Activated CD4-positive, alpha-beta T cell treated with anti-CD3 and anti-CD28 coated beads, Interleukin-2, amount 50 U/mL, for 24 hours (primary cell): ENCODE measurements at places on chromosomes 4 and X.

GRCh38 chrX:40174854-40175510 is 77.2 kb upstream of the BCOR start:
- no peak for DNase-seq

DNA sequence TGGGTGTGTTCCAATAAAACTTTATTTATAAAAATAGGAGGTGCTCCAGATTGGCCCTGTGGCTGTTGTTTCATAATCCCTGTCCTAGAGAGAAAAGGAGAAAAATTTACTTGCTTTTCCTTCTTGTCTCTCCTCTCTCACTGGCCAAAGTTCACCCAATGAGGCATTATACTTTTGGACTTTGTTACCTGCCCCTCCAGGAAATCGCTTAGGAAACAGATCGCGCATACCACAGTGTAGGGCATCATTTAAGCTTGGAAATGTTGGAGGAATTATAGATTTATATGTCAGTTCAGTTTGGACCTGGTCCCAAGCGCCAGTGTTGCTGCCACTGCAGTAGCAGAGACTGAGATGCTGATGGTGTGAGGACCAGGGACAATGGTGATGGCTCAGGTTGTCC is 337.6 kb upstream of the NR3C2 start:
- DNase-seq = no peak

- DNase-seq = no peak
These were observed 716.1 kb upstream of the INTU start for GRCh38 chr4:126916626-126917140.

DNA sequence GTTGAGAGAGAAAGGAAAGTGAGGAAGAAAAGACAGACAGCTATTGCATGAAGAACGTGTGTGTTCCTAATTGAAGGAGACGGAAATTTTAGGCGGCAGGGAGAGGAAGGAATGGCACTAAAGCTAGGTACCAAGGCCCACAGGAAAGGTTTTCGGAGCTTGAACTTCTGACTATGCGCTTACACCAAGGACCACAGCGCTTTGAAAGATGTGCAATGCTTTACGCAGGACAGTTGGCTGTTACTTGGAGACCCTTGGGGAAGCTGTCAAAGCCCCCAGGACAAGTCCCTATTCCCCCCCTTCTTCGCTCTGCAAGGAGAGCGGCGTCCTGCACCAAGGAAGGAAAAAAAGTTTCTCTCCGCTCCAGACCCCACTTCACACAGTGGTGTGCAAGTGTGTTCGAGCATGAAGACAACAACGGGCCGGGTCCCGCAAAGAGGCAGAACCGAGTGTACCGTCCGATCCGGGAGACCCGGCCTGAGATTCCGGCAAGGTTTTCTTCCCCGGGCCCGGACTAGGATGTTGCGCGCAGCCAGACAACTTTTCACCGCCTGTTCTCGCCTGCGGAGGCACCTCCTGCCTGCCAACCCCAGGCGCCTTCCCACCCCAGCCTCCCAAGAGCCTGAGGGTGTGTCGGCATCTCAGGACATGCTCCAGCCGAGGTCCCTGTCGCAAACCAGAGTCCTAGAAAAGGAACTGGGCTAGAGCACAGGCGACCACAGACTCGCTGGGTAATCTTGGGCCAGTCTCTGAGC is 896 bp downstream of the KDR start:
- no peak for DNase-seq

GRCh38 chrX:53316111-53316859 is 34.9 kb upstream of the IQSEC2 start:
- no peak for DNase-seq

- no peak for DNase-seq
These were observed 377.6 kb upstream of the GATB start for GRCh38 chr4:152138451-152138850.

- DNase-seq = no peak
These were observed 16.4 kb downstream of the FLNA start for GRCh38 chrX:154358011-154358410.

DNA sequence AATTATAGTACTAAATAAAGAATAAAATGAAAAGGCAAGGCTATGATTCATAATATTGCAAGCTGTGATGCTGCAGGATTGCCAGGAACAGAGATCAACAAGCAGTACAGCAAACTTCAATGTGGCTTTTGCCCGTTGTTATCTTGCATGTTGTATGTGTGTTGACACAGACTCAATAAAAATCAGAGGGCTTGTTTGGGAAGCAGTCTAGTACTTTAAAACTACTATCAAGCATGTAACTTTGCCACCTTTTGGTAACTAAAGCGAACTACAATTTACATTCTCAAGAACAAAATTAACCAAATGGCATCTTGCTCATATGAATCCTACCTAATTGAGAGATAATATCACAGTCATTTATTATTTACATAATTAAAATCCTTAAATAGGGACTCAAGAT is 79.8 kb upstream of the GPM6A start:
- DNase-seq = no peak

DNA sequence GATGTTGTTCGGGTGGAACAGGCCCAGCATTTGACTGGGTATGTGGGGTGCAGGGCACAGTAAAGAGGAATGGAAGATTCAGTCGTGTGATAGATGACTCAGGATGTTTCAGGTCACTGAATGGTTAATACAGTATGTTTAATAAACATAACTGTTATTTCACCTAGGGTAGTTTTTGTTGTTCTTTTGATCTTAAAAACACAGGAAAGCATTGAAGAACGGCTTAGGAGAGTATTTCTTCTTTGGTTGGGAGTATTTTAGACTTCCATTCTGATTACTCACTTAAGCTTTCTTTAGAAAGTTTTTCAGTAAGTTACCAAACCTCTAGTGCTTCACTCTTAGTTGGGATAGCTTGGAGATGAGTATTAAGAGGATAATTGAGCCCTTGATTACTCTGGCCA is 62.3 kb downstream of the STAG2 start:
- no peak for DNase-seq

GRCh38 chrX:79330022-79330421 is 37.1 kb downstream of the ITM2A start:
- no peak for DNase-seq

GRCh38 chrX:13507893-13508292 is 61.5 kb upstream of the EGFL6 start:
- DNase-seq = no peak

GRCh38 chrX:105725228-105725627 is 97.1 kb upstream of the NRK start:
- no peak for DNase-seq

DNA sequence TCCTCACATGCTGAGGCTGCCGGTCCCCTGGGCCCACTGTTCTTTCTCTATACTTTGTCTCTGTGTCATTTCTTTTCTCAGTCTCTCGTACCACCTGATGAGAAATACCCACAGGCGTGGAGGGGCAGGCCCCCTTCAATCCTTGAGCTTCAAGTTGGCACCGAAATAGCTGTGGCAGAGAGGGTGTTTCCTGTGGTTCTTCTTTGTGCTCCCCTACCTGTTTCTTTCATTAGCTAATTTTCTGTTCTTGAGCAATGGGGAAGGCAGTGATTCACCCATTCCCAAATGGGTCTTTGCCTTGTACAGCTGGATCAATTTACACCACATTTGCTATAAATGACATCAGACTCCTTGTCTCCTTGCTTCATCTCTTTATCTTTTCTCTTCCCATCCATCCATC is 2.1 kb upstream of the CYSLTR1 start:
- no peak for DNase-seq

DNA sequence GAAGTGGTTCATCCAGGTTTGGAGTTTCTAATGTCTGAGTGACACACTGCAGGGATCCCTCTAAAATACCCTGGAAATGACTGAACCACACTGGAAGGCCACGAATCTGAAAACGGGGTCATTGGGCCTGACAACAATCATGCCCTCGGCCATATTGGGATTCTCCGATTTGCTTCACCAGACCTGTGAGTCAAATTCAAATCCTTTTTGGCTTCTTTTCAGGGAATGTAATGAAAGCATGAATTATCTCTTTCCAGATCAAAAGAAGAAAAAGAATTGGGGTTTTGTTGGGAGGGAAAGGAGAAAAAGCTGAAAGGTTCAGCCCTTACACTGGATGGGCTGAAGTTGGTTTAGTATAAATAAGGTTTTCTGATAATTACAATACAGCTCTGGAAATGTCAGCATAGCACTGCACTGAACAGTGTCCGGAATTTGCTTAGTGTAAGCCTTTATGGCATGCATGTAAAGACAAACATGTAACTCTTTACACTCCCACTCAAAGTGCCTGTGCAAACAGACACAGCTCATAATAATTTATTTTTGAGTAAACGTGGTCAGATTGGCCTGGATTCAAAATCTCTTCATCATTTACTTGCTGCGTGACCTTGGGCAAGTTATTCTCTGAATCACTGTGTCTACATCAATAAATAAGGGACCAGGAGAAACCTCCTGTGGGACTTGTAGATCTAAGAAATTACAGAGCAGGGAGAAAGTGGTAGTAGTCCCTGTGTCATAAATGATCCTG is 21.4 kb downstream of the CT47C1 start:
- DNase-seq = no peak

GRCh38 chr4:122531514-122531913 is 75.0 kb upstream of the IL2 start:
- DNase-seq = no peak

DNA sequence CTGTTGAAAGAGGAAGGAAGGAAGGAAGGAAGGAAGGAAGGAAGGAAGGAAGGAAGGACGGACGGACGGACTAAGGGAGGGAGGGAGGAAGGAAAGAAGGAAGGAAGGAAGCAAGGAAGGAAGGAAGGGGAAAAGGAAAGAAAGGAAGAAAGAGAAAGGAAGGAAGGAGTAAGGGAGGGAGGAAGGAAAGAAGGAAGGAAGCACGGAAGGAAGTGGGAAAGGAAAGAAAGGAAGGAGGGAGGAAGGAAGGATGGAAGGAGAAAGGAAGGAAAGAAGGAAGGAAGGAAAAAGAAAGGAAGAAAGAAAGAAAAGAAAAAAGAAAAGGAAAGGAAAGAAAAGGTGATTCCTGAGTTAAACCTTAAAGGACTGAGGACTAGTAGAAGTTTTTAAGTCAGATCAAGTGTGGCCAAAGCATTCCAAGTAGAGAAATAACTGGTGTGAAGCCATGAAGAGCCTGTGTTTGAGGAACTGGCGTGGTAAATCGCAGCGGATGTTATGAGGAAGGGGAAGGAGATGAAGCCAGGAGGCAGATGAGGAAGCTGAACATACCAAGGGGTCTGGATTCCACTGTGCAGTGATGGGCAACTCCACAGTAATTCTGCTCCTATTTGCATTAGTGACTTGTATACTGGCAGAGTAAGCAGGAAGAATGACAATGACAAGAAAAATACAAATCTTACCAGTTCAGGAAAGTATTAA is 163.5 kb downstream of the MGST2 start:
- DNase-seq = no peak

GRCh38 chr4:25500626-25501316 is 123.7 kb downstream of the ANAPC4 start:
- DNase-seq = no peak

- DNase-seq = peak; percentile 13
These were observed 29.6 kb downstream of the ADH7 start for GRCh38 chr4:99405433-99406115.

DNA sequence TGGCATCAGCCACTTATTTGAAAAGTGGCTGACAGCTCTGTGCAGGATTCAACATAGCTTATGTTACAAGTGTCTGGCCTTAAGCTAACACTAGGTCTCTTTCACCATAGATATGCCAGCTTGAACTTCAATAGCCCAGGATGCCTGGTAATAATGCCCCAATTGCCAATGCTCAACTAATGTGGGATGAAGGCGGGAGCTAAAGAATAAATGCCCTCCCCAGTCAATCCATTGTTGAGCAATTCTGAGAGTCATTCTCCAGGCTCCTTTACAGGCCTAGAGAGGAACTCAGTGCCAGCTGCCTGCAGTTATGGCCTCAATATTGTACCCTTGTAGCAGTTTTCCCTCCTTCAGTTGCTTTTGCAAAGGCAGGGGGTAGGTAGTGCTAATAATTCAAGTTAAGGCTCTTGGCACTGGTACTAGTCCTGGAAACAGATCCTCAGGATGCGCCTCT is 460.2 kb downstream of the GABRG1 start:
- DNase-seq = no peak

- no peak for DNase-seq
These were observed 8.3 kb upstream of the NAP1L5 start for GRCh38 chr4:88705805-88706492.

DNA sequence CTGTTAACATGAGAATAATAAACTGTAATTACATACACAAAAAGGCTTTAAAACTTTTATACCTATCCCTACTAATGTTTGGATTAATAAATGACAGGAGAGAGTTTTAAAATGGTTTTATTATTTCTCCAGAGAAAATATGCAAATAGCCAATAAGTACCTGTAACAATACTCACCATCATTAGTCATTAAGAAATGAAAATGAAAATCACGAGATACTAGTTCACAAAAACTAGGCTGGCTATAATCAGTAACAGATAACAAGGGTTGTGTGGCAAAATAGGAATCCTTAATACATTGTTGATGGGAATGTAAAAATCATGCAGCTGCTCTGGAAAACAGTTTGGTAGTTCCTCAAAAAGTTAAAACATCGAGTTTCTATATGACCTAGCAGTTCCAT is 25.2 kb upstream of the AP1AR start:
- DNase-seq = no peak

- no peak for DNase-seq
These were observed 6.0 kb downstream of the RASGEF1B start for GRCh38 chr4:81465406-81466340.

DNA sequence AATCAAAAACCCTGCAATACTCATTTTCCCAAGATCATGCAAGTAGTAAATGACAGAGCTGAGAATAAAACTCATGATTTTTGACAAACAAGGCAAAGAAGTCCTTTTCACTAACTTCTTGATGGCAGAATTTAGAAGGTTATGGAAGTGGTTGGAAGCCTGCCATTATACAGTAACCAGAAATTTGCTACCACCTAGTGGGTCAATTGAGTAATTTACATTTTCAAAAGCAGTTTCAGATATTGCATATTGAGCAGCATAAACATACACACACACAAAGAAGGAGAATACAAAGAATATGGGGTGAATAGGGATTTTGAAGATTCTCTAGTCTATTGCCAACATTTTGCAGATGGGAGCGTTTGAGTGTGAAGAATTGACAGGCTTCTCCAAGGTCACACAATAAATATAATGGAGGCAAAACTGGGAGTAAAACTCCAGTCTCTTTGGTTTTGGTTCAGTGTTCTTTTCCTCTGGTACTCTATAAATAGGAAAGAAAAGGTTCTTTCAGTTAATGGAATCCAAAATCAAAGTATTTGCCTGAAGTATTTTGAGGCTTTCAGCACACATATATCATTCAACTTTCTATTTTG is 70.2 kb downstream of the GC start:
- DNase-seq = no peak

GRCh38 chrX:94454159-94454558 is 780.2 kb downstream of the FAM133A start:
- DNase-seq = no peak

DNA sequence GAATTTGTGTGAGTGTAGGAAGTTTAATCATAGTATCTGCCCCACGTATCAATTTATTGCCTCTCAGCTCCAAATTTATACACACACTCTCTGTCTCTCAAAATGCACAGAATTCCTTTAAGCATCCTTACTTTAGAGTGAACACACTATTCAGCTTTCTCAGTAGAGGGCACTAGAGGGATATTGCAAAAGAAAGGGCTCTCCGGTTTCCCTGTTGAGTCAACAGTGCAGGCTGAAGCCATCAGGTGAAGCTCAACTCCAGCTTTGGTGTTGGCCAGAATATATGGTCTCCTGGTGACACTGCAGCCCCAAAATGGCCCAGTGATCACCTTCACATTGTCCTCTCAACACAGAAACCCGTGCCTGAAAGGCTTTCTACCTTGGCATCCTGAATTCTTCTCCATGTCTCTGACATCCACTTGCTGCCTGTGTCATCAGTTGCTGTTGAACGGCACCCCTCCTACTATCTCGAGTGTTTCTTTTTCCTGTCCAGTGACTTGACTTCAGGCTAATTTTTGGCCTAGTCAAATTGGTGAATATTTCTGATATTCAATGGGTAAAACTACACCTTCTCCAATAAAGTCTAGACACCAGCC is 670.5 kb downstream of the GABRG1 start:
- DNase-seq = no peak
